ENCODE measurements at places on chromosomes 5 and 9.

- no peak for DNase-seq
Observed at GRCh38 chr5:103840600-103840999, 278.0 kb upstream of the NUDT12 start.

DNA sequence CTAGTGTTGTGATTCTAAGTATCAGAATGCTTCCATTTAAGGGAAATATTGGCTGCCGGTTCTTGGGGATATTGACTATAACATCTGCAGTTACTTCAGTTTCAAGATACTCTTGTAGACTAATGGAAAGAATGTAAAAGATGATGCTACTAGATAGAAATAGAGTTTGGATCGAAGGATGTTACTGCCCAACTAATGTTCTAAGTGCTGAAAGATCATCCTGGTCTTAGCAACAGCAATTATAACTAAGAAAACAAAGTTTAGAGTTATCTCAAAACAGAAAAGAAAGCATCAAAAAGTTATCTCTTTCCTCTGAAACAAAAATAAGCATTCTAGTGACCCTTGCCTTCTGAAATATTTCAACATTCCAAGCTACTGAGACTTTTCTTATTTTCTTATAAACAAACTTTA lies 49.9 kb downstream of the ITGA1 start:
- no peak for DNase-seq

GRCh38 chr9:128809036-128809599 lies 9.2 kb upstream of the ENDOG start:
- DNase-seq = no peak

GRCh38 chr9:88370346-88370745 lies 17.9 kb upstream of the SPIN1 start:
- DNase-seq = no peak

DNA sequence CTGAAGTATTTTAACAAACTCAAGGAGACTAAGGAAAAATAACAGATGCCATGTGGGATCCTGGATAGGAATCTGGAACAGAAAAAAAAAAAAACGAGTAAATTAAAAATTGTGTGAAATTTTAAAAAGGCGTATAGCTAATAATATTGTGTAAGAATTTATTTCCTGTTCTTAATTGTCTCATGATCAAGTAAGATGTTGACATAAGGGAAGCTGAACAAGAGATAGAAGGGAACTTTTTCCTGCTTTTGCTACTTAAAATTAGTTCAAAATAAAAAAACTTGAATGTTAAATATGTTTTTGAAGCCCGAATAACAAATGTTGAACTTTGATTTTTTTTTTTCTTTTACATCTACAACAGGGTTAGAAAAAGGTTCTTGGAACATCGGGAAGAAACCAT lies 10.5 kb downstream of the SNAPC3 start:
- DNase-seq = no peak

GRCh38 chr5:59592101-59592500 lies 301.4 kb downstream of the PDE4D start:
- no peak for DNase-seq

DNA sequence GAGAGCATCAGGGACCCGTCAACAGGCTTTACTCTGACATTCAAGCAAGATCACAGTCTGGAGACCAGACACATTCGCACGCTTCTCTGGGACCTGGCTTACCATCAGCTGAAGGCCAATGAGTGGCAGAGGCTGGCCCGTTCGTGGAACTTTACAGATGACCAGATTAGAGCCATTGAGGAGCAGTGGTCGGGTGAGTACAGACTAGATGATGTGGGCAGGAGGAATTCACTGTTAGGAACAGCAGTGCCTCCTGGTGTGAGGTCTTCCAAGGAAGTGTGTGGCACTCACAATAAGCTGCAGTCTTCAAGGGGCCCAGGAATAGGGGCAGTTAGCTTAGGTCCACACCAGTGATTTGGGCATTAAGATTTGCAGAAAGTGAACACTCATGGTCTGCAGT lies 50.4 kb downstream of the POC5 start:
- DNase-seq = no peak

DNA sequence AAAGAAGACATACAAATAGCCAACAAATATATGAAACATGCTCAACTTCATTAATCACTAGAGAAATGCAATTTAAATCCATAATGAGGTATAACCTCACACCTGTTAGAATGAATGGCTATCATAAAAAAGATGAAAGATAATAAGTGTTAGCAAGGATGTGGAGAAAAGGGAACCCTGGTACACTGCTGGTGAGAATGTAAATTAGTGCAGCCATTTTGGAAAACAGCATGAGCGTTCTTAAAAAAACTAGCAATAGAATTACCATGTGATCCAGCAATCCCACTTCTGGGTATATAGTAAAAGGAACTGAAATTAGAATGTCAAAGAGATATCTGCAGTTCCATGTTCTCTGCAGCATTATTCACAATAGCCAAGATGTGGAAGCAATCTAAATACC lies 64.2 kb upstream of the CEP78 start:
- DNase-seq = no peak

- DNase-seq = no peak
Observed at GRCh38 chr9:99486684-99487083, 264.6 kb downstream of the SEC61B start.

DNA sequence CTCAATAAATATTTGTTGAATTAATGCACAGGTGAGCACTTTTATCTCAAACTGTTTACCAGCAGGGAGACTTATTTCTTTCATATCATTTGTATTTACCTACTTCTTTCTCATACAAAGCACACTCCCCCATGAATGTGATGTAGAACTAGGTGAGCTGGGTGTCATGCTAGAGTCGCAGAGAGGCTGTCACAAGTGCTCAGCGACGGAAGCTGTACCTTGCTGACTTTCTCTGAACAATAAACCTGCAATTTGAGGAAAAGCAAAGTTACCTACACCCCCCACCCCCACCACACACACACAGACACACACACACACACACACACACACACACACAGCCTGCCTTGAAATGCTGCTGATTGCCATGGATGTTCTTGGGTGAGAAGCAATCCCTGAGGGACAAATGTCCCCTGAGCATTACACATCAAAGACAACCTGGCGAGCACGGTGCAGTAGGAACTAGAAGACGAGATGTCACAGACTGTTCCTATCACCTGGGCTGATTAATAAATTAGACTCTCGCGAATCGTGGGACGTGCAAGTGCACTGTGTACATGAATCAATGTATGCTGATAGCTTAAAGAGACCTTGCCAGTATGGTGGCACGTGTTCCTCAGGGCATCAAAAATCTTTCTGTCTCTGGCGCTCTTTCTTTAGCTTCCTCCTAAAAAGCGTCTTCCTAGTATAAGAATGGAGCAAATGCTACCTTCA lies 66.1 kb downstream of the BRINP1 start:
- DNase-seq = no peak

- DNase-seq = no peak
Observed at GRCh38 chr5:157143127-157143971, 684 bp upstream of the MED7 start.

- no peak for DNase-seq
Observed at GRCh38 chr5:77876316-77876715, 100.2 kb upstream of the TBCA start.

DNA sequence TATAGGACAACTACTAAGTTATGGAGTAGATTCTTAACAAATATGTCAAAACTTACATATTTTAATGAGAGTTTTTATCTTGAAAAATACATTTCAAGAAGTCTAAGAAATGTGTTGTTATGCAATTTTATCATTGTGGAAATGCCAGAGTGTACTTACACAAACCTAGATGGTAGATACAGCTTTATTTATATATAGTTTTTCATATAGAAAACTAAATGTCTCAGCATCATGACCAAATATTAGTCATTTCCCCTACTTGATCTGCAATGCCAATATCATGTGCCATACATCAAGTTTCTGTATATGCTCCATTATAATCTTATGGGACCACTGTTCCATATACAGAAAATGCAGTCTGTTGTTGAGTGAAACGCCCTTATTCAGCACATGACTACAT lies 28.7 kb downstream of the CAST start:
- no peak for DNase-seq

- no peak for DNase-seq
Observed at GRCh38 chr9:98989036-98990000, 45.6 kb downstream of the COL15A1 start.

GRCh38 chr5:134586866-134587524 lies 45.6 kb downstream of the SAR1B start:
- no peak for DNase-seq

GRCh38 chr9:93976973-93977372 lies 21.8 kb upstream of the BARX1 start:
- DNase-seq = no peak

- no peak for DNase-seq
Observed at GRCh38 chr5:69000216-69000919, 93.4 kb upstream of the SLC30A5 start.

GRCh38 chr9:95316274-95316673 lies 1.2 kb downstream of the FANCC start:
- no peak for DNase-seq

GRCh38 chr5:52190737-52191136 lies 597.0 kb upstream of the ITGA1 start:
- DNase-seq = no peak

DNA sequence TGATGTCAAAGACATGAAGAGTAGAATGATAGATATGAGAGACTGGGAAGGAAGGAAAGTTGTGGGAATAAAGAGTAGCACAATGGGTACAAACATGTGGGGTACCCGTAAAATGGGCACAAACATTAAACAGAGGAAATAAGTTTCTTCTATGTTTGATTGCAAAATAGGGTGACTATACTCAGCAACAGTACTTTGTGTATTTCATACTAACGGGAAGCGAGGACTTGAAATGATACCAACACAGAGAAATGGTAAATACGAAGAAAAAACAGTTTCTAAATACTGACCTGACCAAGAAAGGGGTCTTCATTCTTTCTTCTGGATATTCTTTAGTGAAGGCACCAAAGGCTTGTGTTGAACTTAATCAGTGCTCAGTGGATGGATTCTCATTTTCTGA lies 31.1 kb downstream of the ATP6V0E1 start:
- no peak for DNase-seq
